ENCODE measurements at places on chromosomes 1 and 21.

GRCh38 chr1:3772715-3773571 lies at the start of gene SMIM1:
TSS of gene SMIM1 (plus strand) at chr1:3772749. CDS start at chr1:3775374, 2,625 bp downstream.
- DNase-seq, result no peak

- DNase-seq, result no peak
Observed at GRCh38 chr1:186905561-186905960, 76.8 kb downstream of the PLA2G4A start.

GRCh38 chr1:156258859-156259258 lies 11.0 kb upstream of the PAQR6 start:
- DNase-seq, result no peak

- DNase-seq, result no peak
Observed at GRCh38 chr1:69413129-69413528, 154.6 kb upstream of the LRRC7 start.

GRCh38 chr21:41817228-41817627 lies 50.4 kb upstream of the RIPK4 start:
- peak; percentile 20 for DNase-seq

Measured in cerebellum (tissue), 4 donors.